ENCODE measurements at places on chromosomes 11 and 22.

DNA sequence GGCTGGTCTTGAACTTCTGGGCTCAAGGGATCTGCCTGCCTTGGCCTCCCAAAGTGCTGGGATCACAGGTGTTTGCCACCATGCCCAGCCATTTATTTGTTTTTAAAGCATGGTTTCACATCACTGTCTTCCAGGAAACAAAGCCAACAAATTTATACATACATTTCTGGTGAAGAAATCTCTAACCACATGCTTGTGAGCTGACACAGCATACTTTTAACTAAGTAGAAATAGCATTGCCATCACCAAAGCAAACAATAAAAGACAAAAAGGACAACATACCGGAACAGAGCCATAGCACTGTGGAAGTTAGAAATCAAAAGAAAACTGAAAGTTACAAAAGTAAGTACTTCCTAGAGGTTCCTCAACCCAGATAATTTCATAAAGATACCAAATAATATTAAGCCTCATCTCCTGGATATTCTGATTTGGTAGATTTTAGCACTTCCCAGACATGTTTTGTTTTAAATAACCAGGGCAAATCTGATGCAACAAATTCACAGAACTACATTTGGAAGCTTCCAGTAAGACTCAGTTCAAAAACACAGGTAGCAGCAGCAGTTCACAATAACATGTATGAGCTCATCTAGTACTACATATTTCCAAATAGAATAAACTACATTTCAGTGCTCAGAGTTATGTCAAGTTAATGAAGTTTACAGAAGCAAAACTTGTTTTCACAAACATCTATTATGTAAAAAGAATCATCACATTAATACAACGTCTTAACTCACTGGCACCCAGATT lies 70.6 kb downstream of the RRAS2 start:
- DNase-seq, result no peak

DNA sequence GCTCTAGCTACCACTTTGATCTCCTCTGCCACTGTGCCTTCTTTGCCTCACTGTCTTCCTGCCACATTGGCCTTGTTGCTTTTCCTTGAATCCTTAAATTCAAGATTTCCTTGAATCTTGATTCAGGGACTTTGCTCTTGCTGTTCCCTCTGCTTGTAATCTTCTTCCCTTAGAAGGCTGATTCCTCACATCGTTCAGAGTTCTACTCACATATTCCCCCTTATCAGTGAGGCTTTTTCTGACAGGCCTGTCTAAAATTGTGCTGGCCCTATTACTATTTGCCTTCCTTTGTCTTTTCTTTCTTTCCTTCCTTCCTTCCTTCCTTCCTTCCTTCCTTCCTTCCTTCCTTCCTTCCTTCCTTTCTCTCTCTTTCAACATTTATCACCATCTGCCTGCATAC lies 206.9 kb upstream of the CCDC90B start:
- no peak for DNase-seq

DNA sequence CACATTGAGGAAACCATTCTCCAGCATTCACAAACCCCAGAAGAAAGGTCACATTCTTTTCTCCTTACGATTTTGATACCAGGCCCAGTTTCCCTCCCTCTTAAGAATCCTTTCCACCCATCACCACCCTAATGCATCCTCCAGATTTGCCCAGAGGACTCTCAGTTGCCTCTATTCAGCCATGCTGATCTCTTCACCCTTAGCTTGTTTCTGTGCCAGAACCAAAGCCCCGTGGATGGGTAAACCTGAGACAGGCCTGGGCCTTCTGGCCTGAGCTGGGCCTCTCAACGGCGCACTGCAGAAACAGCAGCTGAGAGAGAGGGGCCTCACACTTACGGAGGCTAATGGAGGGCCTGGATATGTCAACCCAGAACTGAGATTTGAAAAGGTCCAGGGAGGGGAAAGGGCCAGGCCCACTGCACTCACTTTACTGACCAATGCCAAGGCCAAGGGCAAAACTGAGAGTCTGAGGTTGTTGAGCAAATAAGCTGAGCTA lies 32.2 kb upstream of the OAF start:
- DNase-seq, result no peak

- DNase-seq, result no peak
Measured at GRCh38 chr11:77406396-77406795, 67.5 kb downstream of the PAK1 start.

DNA sequence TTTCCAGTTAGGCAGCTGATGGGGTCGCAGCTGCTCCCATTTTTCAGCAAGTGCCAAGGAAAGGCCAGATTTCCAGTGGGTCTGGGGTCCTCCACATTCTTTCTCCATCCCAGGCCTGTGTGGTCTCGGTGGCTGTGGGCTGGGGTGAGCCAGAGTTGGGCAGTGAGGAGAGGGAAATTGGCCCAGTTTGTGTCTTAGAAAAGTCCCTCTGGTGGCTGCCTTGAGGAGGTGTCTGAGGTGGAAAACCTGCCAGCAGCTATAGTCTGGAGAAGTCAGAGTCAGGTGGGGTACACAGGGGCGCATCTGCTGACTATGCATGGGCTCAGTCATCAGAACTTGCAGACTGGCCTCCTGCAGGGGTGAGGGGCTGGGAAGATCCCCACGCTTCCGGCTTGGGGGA lies 30.5 kb downstream of the MRGPRD start:
- DNase-seq, result no peak

DNA sequence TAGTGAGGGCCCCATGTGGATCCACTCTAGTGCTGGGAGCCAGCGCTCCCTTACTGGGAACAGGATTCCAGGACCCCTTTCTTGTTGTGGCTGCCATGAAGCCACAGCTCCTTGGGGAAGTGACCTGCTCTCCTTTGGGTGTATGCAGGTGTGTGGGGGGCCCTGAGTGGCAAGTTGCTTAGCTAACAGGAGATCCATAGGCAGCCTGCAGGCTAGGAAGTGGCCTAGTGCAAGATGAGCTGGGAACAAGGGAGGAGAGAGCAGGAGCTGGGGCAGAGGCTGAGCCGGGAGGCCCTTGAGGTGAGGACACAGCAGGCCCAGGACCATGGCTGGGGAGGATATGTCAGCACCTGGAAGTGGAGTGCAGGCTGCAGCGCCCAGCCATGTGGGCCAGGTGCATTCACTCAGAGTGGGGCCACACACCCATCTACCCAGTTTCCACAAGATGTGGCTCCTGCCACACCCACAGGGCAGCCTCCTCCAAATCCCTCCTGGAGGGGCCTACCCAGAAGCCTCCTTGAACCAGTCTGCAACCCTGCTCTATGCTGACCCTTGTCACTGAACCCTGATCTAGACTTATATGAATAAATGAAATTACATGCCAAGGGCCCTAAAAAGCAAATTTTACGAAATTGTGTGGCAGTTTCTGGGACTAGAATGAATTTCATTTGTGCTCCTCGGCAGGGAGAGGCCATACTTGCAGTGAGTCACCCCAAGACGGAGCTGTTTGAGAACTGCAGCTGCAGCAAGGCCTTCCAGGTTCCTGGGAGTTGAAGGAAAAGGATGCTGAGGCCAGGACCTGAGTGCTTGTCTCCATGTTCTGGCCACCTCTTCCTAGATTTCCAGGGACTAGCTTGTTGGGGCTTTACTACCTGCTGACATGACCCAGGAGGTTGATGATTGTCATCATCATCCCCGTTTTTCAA lies 3.2 kb downstream of the THAP7 start:
- DNase-seq, result no peak
